ENCODE measurements at places on chromosomes 2 and 18.
A peak's percentile ranks its signal among the peaks of the same experiment; 100 is the strongest.

- DNase-seq = no peak
These were observed 152.5 kb upstream of the AQP4 start for GRCh38 chr18:27017901-27018500.

DNA sequence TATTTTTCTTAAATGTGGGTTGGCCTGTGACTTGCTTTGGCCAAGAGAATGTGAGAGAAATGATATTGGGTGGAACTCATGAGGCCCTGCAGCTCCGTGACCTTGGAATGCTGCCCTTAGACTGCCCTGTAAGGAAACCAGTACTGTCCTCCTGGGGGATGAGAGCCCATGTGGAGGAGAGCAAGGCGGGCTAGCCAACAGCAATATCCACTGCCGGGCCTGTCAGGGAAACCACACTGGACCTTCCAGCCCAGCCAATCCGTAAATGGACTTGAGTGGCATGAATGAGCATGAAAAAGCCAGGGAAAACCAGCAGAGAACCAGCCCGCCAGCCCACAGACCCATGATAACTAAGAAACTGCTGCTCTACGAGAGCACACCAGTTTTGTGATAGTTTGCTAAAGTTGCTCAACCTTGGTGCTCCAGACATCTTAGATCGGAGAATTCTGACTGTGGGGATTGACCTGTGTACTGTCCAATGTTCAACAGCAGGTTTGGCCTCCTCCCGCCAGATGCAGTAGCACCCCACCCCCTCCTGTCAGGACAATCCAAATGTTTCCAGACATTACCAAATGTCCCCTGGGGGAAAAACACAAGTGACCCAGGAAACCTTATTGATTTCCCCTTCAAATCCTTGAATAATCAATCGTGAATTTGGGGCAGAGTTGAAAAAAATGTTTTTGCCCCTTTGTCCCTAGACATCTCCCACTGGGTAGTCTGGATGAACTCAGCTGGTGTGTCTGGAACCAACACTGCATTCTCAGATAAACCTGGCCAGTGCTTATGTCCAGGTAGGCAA is 27.2 kb downstream of the ALPK2 start:
- no peak for DNase-seq

GRCh38 chr2:144580521-144581161 is 60.7 kb upstream of the ZEB2 start:
- DNase-seq = peak; percentile 81

- no peak for DNase-seq
These were observed 90.3 kb downstream of the TMEM163 start for GRCh38 chr2:134628453-134628852.

GRCh38 chr18:77119101-77119850 is 13.3 kb downstream of the MBP start:
- no peak for DNase-seq

- no peak for DNase-seq
These were observed 60.8 kb downstream of the BIRC6 start for GRCh38 chr2:32417659-32418058.

DNA sequence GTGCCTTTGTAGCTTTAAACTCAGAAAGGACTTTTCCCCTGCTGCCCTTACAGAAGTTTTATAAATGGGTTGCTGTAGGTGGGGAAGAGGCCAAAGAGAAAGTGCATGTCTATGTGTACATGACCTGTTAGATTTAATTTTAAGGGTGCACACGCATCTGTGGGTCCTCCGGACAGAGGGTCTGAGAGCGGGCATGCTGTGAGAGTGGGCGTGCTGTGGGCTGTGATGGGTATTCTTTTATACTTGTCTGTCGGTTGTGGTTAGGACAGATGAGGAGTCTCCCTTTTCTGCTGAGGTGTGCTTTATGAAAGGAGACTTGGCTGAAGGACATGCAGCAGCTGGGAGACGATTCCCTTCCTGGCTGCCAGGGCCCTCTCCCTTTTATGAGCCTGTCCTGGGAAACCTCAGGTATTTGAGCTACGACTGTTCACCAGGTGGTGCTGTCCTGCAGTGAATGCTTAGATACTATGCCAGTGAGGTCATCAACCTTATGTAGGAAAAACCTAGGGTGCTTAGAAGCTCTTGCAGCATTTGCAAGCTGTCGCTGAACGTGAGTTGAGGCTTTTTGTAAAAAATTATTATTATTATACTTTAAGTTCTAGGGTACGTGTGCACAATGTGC is 67.5 kb downstream of the TANC1 start:
- DNase-seq = peak; percentile 69

GRCh38 chr18:59742325-59743111 is 45.3 kb upstream of the CCBE1 start:
- DNase-seq = no peak

GRCh38 chr2:229485857-229486256 is 214.8 kb upstream of the PID1 start:
- DNase-seq = no peak

GRCh38 chr2:236943068-236943467 is 142.6 kb upstream of the COPS8 start:
- DNase-seq = no peak

- no peak for DNase-seq
These were observed 73.6 kb downstream of the MAIP1 start for GRCh38 chr2:200028998-200029397.

DNA sequence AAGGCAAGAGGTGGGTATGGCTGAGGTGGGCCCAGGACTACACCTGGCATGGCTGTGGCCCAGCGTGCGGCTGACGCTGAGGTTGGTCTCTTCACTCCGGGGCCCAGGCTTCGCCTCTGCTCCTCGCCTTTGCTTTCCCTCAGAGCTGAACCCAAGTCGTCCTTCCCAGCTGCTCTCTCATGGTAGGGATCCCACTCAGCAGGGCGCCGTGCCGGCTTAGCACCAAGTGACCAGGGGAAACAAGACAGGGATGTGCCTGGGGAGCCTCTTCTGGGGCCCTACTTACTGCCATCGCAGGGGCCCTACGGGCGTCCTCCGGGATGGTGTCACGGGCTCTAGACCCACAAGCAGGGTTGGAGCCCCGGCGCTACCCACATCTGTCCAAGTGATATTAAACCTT is 138.1 kb upstream of the ALKAL2 start:
- DNase-seq = no peak

DNA sequence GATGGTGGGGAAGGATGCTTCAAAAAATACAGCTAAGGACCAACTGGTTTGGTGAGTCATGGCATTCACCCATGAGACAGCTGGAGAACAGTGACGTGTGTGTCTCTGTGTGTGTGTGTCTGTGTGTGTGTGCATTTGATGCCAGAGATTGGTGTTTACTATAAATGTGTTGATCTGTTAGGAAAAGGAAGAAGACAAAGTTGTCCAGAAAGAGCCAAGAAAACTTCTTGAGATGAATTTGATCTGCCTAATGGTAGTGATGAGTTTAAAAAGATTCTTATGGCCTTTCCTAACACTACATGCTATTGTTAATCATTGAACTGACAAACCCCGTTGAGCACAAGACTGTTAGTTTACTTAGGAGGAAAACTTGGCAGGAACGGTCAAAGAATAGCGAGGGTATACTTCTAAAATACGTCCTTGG is 36.4 kb upstream of the IL1R1 start:
- DNase-seq = no peak

DNA sequence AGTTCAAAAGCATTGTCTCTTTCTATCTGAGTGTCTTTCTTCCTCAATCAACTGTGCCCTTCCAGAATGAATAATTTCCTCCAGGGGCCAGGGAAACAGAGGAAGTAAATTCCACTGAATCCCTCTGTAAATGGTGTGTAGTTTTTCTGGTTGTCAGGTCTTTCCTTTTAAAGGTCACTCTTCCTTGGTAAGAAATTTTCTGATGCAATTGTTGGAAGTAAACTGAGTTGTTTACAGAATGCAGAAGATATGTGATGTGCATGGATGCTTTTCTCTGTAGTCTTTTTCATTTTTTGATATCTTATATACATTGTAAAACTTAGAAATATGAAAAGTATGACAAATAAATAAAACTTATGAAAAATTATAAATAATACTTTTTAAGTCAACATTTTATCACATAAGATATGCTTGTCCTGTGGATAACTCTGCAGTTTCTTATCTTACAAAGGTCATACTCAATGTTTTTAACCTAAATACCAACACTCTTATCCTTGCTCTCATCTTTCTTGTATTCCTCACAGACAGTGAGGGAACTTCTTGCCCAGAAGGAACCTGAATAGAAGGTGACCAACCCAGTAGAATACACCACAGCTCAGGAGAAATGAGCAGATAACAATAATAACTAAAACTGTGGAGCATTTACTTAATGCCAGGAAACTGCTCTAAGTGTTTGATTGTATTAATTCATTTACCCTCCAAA is 234.5 kb downstream of the METTL4 start:
- no peak for DNase-seq

GRCh38 chr2:204545861-204546735 is 823 bp downstream of the PARD3B start:
- DNase-seq = peak; percentile 9

GRCh38 chr2:102141970-102142828 is at the start of gene IL1R1:
Gene IL1R1, plus strand, starts transcription at chr2:102142746. Its CDS starts 14,979 bp downstream, at chr2:102157725.
- DNase-seq = no peak

DNA sequence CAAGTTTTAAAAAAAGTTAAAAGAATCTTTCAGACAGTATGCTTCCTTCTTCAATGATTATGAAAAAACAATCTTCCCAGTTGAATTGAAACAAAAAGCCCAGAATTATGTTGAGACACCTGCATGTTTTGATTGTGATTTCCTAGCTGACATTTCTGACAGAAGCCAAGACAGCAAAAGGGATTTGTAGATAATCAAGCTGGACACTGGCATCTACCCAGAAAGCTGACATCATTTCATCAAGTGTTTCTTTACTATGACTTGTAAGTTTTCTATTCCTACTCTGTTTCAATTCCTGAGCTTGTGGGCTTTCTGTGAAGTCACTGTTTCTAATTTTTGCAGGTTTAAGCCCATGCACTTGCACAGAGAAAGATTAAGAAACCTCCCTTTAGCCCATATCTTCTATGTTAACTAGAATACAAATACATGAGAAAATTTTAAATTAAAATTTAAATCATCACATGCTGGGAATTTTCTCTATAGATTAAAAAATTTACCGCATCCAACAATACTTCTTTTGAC is 82.9 kb upstream of the CCDC85A start:
- DNase-seq = no peak

DNA sequence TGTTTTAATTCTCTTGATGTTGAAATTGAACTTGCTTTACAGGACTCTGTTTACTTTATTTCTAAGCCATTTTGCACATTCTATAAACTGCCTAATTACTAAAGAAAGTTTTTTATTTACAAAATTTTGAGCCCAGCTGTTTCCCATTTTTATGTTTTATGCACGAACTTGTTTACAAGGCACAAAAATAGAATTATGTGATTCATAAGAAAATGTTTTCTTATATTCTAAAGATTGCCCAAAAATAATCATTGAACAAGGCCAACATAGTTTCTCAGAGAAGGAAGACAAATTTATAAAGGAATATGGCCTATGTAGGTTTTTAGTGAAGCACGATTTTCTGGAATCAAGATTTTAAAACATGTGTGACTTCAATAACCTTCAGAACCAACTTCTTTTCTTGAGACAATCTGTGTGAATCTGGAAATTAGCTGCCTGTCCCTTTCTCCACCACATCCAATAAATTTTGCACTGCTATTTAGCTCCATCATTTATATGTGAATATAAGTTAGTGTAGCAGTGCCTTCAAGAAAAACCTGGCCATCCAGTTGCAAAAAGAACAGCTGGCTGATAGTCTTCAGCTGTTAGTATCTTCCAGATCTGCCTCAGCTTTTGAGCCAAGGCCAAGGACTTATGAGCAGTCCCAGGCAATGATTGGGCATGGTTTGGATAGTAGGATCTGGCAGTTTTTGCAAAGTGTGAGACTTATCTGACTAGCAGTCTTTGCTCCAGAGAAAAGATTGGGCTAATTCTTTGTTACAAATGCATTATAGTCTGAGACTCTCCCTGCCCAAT is 253.2 kb upstream of the COL3A1 start:
- no peak for DNase-seq

- no peak for DNase-seq
These were observed 22.2 kb downstream of the ZSCAN30 start for GRCh38 chr18:35267809-35268208.

DNA sequence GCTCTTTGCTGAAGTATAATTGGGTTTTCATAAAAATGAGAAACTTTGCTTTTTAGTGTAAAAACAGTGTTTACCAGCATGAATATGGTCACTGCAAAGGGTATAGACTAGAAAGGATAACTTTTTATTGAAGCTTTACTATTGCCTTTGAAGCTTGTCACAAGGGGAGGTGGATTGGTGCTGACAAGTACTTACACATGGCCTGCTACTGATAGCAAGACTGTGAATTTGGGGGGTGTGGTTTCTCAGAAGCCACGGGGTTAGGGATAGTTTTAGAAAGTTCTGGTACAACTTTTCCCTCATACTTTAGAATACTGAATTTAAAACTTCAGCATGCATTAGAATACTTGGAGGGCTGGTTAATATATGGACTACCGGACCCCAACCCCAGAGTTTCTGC is 294.1 kb downstream of the SOCS6 start:
- DNase-seq = no peak

DNA sequence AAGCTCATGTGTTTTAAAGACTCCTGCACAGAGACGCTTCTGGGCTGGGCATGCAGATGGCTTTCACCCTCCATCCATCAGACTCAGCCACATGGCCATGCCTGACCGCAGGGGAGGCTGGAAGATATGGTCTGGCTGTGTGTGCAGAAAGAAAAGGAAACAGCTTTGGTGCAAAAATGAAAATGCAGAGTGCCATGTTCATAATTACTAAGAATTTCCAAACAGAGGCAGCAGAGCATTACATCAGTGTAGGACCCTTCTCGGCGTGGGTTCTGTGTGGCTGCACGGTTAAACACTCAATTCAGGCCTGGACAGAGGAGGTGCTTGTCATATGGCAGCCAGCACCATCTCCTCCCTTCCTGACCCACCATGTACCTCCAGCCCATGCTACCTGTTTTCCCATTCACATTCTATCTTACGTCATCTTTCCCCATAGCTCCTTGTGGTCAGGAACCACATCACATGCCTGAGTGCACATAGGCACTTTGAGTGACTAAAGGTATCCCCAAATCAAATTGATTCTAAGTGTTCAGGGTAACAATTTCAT is 200.3 kb upstream of the ID2 start:
- DNase-seq = no peak

DNA sequence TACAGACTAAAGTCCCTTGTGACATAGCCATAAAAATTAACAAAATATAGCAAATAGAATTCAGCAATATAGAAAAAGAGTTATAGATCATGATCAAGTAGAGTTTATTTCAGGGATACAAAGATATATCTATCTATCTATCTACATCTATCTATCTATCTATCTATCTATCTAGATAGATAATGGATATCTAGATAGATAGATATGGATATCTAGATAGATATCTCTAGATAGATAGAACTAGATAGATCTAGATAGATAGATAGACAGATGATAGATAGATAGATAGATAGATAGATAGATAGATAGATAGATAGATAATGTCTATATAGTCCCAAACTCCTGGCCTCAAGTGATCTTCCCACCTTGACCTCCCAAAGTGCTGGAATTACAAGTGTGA is 17.3 kb upstream of the CHMP3 start:
- DNase-seq = no peak

- no peak for DNase-seq
These were observed 163.0 kb downstream of the IRS1 start for GRCh38 chr2:226636586-226636985.

Measured in WERI-Rb-1 (cell line).